ENCODE measurements at places on chromosomes 5 and 9. TPM values are rescaled to one million over a fixed set of nuclear protein-coding genes. Genes with fewer than 3 reads are reported as not detected.

DNA sequence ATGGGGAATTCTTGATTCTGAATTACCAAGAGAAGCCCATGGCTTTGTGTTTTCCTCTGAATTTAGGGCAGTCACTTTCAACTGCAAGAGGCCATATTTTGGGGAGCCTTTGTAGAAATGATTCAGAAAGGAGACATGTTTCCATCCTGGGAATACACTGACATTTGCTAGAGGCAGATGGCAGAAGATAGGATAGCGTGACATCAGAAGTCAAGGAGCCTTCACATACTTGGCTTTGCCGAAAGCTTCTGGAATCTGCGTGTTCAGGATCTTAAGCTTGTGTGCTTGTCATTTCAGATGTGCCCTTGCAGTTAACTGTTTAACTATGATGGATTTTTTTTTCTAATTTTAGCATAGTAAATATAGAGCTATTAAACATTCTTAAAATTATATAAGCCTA lies 296.2 kb downstream of the ARHGEF28 start:
- no peaks in the 10 kb centered on the region for H3K36me3 ChIP-seq
- H3K27me3 ChIP-seq = no peaks in the 10 kb centered on the region
- H3K4me3 ChIP-seq = no peak overlapping the region
- DNase-seq = no peak
- H3K4me1 ChIP-seq = peaks cover 8% of the 10 kb centered on the region

GRCh38 chr9:123002754-123003153 lies 30.7 kb upstream of the GPR21 start:
- no peak for DNase-seq
- peak overlapping the region; percentile 4 for H3K27ac ChIP-seq
- no peaks in the 10 kb centered on the region for H3K4me1 ChIP-seq
- peaks cover 4% of the 10 kb centered on the region for H3K36me3 ChIP-seq
- H3K27me3 ChIP-seq = no peaks in the 10 kb centered on the region

GRCh38 chr5:74301576-74301975 lies 339.0 kb downstream of the ENC1 start:
- no peaks in the 10 kb centered on the region for H3K36me3 ChIP-seq
- H3K4me3 ChIP-seq = no peak overlapping the region
- no peak for DNase-seq
- no peak overlapping the region for H3K27ac ChIP-seq
- H3K4me1 ChIP-seq = no peaks in the 10 kb centered on the region

Gene NUTM2F
- not detected for total RNA-seq

Gene TRIO
- 193 TPM for total RNA-seq

Gene SLC9A3
- total RNA-seq = 2.3 TPM

Gene SLC36A2
- total RNA-seq = not detected

GRCh38 chr5:178455480-178455835 lies 134.7 kb downstream of the COL23A1 start:
- no peaks in the 10 kb centered on the region for H3K4me1 ChIP-seq
- no peak for DNase-seq
- H3K36me3 ChIP-seq = no peaks in the 10 kb centered on the region
- no peak overlapping the region for H3K4me3 ChIP-seq

Gene TOR4A
- total RNA-seq = 5.4 TPM

DNA sequence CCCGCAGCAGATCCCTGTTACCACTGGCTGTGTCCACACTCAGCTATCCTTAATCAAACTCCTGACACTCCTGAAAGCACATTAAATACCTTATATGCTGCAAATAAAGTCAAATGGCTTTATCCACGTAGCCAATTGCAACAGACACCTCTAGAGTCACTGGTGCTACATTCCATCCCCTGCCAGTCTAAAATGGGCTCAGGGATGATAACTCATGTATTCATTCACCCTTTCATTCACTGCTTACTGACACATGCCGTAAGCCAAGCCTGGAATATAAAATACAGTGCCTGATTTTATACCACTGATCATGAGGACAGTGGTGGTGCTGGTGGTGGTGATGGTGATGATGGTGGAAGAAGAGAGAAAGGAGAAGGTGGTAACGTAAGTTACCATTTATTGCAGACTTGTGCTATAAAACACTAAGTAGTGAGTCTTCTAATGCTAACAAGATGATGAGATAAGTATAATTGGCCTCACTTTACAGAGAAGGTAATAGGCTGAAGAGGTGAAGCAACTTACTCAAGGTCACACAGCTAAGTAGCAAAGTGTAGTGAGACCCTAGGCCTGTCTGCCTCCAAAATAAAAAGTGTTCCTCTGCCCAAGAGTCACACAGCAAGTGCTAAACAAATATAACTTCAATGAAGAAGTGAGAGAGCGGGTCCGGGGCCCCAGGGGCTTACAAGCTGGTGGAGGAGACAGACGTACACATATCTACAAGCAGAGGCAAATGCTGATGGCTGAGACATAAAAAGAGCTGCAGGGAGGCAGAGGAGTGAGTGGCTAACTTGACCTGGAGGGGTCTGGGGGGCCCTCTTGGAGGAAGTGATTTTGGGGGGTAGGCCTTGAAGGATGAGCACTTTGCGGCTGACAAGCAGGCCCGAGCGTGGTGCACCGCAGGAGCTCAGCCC lies 1.2 kb downstream of the TTLL11 start:
- no peak overlapping the region for H3K27ac ChIP-seq
- no peak for DNase-seq
- no peaks in the 10 kb centered on the region for H3K36me3 ChIP-seq
- no peaks in the 10 kb centered on the region for H3K4me1 ChIP-seq
- H3K4me3 ChIP-seq = peak overlapping the region; percentile 87

GRCh38 chr5:31107091-31107518 lies 86.4 kb upstream of the CDH6 start:
- no peaks in the 10 kb centered on the region for H3K36me3 ChIP-seq
- H3K27me3 ChIP-seq = no peaks in the 10 kb centered on the region
- DNase-seq = no peak
- no peak overlapping the region for H3K4me3 ChIP-seq
- no peaks in the 10 kb centered on the region for H3K4me1 ChIP-seq

- H3K36me3 ChIP-seq = no peaks in the 10 kb centered on the region
- no peaks in the 10 kb centered on the region for H3K27me3 ChIP-seq
- no peak for DNase-seq
- peak within 1 kb of the TSS; percentile 61 for H3K4me3 ChIP-seq
- H3K27ac ChIP-seq = no peak within 1 kb of the TSS
Observed at GRCh38 chr9:93183663-93184431, at the start of gene WNK2. WNK2 (plus strand) TSS chr9:93184139; CDS start chr9:93184930, 791 bp downstream.

DNA sequence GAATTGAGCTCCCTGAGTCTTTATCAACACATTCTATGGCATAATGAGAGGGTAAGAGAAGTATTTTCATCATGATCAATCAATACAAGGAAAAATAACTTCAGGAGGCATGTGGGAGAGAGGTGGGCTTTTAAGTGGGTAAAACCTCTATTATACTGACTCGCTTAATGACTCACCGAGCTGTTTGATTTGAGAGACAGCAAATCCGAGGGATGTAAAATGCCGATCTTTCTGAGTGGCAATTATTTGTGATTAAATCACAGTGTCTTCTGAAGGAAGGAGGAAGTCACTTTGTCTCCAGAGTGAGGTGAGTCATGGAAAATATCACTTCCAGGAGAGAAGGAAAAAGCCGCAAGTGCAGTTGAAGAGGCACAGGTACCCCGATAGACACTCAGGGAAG lies 320.4 kb downstream of the DRD1 start:
- H3K27me3 ChIP-seq = no peaks in the 10 kb centered on the region
- H3K27ac ChIP-seq = no peak overlapping the region
- H3K4me3 ChIP-seq = no peak overlapping the region
- no peak for DNase-seq
- no peaks in the 10 kb centered on the region for H3K4me1 ChIP-seq
- H3K36me3 ChIP-seq = no peaks in the 10 kb centered on the region

Gene SLIT3
- total RNA-seq = 103 TPM

GRCh38 chr5:143694357-143694756 lies 117.6 kb upstream of the HMHB1 start:
- H3K27ac ChIP-seq = no peak overlapping the region
- H3K36me3 ChIP-seq = no peaks in the 10 kb centered on the region
- no peak overlapping the region for H3K4me3 ChIP-seq
- no peak for DNase-seq
- no peaks in the 10 kb centered on the region for H3K27me3 ChIP-seq
- H3K4me1 ChIP-seq = no peaks in the 10 kb centered on the region

Gene TAF1L
- not detected for total RNA-seq

DNA sequence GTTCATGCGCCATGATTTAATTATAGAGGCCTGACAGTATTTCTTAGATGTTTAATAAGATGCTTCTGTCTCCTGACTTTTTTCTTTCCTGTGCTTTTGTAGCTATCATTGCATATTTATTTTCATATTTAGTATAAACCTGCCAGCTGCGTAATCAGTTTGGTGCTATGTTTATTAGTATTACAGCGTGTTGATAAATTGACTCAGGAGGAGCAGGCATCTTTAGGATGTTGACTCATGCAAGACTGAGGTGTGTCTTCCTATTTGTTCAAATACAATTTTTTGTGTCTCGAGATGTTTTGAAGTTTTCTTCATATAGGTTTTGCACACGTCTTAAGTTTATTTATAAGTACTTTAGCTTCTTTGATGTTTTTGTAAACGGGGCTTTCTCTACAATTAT lies 35.9 kb upstream of the EXOC3 start:
- no peaks in the 10 kb centered on the region for H3K4me1 ChIP-seq
- peaks cover 3% of the 10 kb centered on the region for H3K27me3 ChIP-seq
- H3K4me3 ChIP-seq = no peak overlapping the region
- no peak overlapping the region for H3K27ac ChIP-seq

GRCh38 chr5:150261231-150261630 lies 28.3 kb downstream of the CAMK2A start:
- H3K27me3 ChIP-seq = no peaks in the 10 kb centered on the region
- no peak for DNase-seq
- H3K4me3 ChIP-seq = no peak overlapping the region
- H3K4me1 ChIP-seq = no peaks in the 10 kb centered on the region

DNA sequence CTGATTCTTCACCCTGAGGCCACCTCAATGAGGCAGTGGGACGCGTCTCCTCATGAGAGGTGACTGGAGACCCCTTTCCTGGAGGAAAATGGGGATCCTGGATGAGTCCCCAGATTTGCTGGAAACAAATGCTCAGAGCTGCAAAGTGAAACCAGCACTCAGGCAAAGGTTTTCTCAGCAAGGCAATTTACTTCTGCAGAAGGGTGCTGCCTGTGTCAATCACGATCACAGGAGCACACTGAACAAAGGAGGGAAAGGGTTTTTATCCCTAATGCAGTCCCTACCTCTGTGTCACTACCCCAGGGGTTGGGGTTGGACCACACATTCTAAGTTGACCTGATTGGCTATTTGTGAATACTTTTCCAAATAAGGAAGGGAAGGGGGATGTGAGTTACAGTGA lies 69.9 kb upstream of the CDK20 start:
- no peaks in the 10 kb centered on the region for H3K36me3 ChIP-seq
- H3K27me3 ChIP-seq = no peaks in the 10 kb centered on the region
- DNase-seq = no peak
- no peak overlapping the region for H3K4me3 ChIP-seq
- no peak overlapping the region for H3K27ac ChIP-seq
- H3K4me1 ChIP-seq = no peaks in the 10 kb centered on the region

Gene REEP2
- 0.88 TPM for total RNA-seq

DNA sequence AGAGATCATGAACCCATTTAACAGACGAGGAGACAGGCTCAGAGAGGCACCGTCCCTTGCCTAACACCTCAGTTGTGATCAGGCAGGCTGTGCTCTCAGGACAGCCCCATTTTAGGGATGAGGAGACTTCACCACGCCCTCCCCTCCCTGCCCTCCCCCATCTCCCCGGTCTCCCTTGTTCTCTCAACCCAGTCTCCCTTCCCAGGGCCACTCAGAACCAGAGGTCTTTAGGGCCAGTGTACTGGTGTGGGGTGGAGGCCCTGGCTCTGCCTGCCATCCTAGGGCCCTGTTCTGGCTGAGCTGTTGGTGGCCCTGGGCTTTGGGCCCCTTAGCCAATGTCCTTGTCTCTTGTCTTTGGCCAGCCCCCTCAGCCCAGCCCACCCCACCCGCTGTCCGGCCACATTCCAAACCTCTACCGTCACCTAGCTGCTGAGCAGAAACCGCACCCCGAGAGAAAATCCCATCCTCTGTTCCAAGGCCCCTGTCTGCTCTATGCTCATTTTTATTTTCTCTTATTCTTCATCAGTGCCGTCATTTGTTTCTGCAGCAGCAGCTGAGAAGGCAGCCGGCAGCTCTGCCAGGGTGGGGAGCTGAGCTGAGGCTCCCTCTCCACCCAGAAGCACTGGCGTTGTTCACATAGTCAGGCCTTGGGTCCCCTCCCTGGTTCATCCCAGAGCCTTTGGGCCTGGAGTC lies 33.9 kb downstream of the OLFML2A start:
- H3K27ac ChIP-seq = peak overlapping the region; percentile 69
- no peaks in the 10 kb centered on the region for H3K36me3 ChIP-seq
- H3K4me1 ChIP-seq = no peaks in the 10 kb centered on the region
- peak; percentile 42 for DNase-seq
- no peaks in the 10 kb centered on the region for H3K27me3 ChIP-seq
- no peak overlapping the region for H3K4me3 ChIP-seq

DNA sequence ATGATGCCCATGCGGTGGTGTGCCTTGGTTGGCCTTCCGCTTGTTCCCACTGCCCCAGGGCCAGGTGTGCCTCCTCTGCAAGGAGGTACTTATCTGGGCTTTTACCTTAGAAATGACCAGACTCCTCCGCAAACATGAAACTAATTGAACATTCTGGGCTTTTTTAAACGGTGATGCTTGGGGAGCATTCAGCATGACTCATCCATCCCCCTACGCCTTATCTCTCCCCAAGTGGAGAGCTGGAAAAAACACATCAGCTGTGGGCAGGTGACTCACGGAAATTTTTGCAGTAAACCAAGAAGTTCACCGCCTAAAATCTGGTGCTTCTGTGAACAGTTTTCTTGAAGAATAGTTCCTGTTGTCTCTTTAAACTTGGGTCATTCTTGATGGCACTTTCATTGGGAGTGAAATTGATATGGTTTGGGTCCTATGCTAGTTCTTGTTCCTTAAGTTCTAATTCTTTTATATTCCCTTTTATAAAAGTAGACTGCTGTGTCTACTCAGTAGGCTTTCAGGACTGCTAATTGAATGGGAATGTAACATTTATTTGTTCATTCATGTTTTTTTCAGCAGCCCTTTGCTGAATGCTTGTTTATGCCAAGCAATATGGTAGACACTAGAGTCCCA lies 39.6 kb downstream of the SFXN1 start:
- DNase-seq = no peak
- H3K4me1 ChIP-seq = no peaks in the 10 kb centered on the region
- no peak overlapping the region for H3K27ac ChIP-seq
- no peak overlapping the region for H3K4me3 ChIP-seq

Gene BARX1
- total RNA-seq = not detected

DNA sequence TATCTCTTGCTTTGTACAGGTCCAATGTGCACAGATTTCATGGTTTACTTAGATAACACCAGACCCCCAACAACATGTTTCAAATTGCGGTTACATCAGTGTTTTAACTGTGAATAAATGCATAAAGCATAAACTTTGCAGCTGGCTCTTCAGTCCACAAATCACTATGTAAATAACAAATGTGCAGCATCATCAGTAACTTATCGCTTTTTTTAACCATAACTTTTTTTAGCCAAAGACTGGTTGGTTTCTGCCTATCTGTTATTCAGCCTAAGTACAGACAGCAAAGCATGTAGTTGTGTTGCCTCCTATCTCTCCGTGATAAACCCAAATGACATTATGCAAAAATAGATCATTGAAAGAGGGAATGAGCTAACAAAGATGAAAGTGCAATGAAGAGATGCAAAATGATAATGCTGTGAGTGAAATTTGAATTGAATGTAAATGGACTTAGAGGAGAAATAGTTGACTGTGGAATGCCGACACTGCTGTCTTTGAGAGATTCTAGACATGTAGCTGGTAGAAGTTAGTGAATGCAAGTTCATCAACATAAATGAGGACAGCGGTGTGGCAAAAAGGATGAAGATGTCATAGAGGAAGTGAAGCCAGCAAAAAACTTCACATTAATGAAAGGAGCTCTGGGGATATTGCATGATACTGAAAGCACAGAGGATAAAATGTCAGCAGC lies 108.8 kb downstream of the PDE8B start:
- H3K4me1 ChIP-seq = no peaks in the 10 kb centered on the region
- no peak overlapping the region for H3K4me3 ChIP-seq
- no peaks in the 10 kb centered on the region for H3K36me3 ChIP-seq
- no peak overlapping the region for H3K27ac ChIP-seq

All from breast epithelium (tissue), 4 donors.